ENCODE measurements at places on chromosomes 3 and 15.

- DNase-seq: no peak
Measured at GRCh38 chr15:78079298-78080087, 2.0 kb upstream of the TBC1D2B start.

DNA sequence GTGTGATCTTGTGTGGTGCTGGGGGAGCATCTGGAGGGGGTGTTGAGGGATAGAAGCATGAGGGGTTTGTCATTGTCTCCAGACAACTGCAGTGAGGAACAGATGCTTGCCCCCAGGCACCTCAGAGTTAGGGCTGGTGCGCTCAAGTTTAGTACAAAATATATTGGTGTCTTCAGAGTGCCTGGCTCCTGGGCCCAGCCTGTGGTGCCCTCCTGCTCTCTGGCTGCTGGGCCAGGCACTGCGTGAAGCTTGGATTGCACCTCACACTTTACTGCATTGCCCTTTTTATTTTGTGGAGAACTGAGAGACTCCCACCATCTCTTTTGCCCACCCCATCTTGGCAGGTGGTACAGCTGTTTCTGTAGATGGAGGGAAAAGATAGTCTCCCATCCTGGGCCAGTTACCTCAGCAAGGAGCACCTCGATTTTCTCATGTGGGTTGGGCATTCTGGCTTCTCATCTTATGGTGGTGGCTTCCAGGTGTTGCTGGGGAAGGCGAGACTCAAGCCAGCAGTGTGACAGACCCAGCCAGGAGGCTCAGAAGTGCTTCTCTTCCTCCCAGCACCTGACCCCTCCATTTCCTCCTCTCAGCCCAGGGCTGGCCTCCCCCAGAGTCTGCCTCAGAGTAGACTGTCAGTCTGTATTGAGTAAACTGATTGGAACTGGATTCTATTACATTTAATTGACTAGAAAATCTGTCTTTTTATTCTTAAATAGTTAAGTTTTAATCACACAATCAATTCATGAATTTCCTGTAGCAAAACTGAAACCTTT is 140.5 kb downstream of the DNAJB8 start:
- DNase-seq: peak; percentile 67

GRCh38 chr3:98500019-98500418 is 2.5 kb downstream of the OR5K2 start:
- no peak for DNase-seq

DNA sequence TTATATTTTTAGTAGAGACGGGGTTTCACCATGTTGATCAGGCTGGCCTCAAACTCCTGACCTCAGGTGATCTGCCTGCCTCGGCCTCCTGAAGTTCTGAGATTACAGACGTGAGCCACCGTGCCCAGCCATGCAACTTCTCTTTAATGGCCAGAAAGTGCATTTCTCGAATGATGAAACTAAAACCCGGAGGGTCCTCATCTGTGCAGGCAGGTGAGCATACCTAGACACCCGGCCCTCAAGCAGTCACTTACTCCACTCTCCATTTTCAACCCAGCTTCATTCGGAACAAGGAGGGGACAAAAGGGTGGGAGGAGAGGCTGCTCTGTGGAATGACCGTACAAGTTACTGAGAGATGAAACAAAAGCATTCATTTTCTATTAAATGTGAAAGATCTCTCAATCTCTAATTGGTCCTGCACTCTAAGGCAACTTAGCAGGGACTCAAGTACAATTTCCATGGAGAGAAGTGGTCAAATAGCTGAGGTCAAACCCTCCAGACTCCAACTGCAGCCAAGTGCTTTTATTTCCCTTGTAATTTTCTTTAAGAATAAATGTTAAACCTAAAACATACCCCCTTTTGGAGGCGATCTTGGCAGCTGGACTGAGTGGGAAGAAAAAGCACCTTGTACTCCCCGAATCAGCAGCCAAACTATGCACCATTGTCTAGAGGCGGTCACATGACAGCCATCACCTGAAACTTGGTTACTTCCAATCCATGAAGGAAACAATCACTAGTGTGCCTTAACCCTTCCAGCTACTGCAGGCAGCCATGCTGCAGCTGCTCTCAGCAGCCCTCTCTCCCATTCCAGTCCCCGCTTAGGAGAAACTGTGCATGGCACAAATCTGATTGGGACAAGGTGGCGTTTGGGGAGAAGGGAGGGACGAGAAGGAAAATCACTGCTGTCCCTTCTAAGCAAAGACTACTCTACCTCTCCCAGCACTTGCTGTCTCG is 62.2 kb downstream of the VGLL4 start:
- DNase-seq: peak; percentile 82

DNA sequence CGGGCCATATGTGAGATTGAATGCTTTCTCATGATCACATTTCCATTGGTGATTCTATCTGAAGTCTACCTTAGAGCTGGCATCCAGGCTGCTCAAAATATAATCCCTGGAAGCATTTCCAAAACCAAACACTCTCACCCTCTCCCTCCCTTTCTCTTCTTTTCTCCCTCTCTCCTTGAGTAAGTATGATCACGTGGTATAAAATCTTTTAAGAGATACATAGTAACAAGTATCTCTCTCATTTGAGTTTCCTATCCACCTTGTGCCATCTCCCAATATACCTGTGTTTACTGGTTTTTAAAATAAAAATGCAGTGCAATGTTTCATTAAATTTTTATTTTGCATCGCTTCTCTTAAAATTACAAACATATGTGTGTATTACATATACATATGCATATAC is 350.9 kb upstream of the KCNH8 start:
- no peak for DNase-seq

- no peak for DNase-seq
Measured at GRCh38 chr3:185878920-185879319, 54.1 kb upstream of the IGF2BP2 start.

- no peak for DNase-seq
Measured at GRCh38 chr15:45863881-45864580, 229.2 kb downstream of the SQOR start.

- DNase-seq: no peak
Measured at GRCh38 chr3:160472344-160472743, 22.8 kb upstream of the TRIM59 start.

DNA sequence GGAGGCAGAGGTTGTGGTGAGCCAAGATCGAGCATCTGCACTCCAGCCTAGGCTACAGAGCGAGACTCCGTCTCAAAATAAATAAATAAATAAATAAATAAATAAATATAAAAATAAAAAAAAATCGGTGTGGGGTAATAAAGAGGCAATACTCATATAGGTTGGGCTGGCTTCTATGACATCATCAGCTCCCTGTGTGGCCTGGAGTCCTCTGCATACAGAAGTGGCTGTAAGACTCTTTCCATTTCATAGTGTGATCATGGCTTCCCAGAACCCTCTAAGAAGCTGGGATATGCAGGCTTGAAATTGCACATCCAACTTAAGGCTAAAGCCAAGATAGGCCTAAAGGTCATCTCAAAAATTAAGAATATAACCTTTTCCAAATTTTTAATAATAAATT is 101.6 kb downstream of the ZIC4 start:
- DNase-seq: no peak

DNA sequence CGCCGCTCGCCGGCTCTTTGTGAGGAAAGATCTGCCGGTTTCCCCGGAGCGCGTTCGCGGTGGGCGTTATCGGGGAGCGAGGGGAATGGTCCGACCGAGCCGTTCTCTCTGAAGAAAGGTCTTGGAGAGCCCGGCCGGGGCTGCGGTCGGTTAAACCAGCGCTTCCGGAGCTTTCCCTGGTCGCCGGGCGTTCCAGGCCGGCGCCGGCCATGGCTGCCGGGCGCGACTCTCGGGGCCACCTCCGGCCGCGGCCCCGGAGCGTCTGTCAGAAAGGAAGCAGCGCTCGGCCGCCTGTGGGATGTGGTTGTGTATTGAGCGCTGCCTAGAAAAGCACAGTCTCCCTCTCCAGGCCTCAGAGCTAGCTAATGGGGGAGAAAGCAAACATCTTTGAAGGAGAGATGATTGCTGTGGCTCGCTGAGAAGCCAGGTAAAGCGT is 731 bp downstream of the FYTTD1 start:
- DNase-seq: no peak

GRCh38 chr3:37753428-37753827 is 108.3 kb upstream of the CTDSPL start:
- DNase-seq: no peak

DNA sequence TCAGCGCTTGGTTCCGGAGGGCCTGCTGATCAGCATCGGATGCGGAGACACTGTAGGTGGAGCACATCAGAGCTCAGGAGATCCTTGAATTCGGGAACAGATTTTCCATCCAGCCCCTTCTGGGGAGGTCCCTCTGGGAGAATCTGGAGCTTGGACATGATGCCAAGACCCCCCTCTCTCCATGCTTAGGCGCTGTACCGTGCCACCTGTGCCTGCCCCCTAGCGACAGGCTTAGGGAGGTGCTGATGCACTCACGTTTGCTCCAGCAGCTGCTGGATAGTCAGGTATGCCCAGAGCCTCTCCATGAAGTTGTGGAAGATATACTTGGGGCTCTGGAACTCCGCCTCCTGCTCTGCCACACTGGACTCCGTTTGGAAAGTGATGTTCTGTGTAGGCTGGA is 9.7 kb downstream of the ITIH4 start:
- no peak for DNase-seq

GRCh38 chr3:67685499-67685898 is 31.1 kb upstream of the SUCLG2 start:
- no peak for DNase-seq

DNA sequence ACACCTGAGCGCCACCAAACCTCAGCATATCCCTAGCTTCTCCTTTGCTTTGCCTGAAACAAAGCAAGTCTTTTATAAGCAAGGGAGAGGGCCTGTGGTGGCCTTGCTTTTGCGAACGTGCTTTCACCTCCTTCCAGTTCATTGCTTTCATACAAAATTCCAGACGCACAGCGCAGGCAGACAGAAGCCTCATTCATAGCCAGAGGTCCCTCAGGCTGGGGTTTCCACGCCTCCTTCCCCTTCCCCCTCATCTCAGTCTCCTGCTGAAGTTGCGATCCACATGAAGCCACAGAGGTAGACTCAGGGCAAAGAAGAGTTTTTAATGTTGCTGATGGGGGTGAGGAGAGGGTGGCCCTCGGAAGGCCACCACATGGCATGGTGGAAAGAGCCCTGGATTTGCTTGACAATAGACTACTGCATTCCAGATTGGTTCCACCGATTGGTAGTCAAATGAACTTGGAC is 59.4 kb upstream of the FLNB start:
- no peak for DNase-seq

DNA sequence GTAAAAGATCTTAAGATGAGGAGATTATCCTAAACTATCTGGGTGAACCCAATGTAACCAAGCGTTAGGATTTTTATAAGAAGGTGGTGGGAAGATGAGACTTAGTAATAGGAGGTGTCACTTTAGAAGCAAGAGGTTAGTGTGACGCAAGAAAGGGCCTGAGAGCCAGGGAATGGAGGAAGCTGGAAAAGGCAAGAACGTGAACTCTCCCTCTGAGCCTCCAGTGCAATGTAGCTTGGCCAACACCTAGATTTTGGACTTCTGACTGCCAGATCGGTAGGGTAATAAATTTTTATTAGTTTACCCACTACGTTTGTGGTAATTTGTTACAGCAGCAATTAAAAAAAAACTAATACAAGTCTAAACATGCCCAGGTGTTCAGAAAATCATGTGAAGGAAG is 20.8 kb upstream of the CNTN6 start:
- DNase-seq: no peak

GRCh38 chr3:62723914-62724217 is 151.3 kb downstream of the CADPS start:
- no peak for DNase-seq

- DNase-seq: no peak
Measured at GRCh38 chr3:20511863-20512505, 326.0 kb upstream of the SGO1 start.

- DNase-seq: peak; percentile 92
Measured at GRCh38 chr15:76931397-76932134, at the start of gene RCN2. Gene RCN2, plus strand, starts transcription at chr15:76931749. Its CDS starts 93 bp downstream, at chr15:76931842.

Data from vagina (tissue), 2 donors.